ENCODE measurements at places on chromosomes 13 and 19.

DNA sequence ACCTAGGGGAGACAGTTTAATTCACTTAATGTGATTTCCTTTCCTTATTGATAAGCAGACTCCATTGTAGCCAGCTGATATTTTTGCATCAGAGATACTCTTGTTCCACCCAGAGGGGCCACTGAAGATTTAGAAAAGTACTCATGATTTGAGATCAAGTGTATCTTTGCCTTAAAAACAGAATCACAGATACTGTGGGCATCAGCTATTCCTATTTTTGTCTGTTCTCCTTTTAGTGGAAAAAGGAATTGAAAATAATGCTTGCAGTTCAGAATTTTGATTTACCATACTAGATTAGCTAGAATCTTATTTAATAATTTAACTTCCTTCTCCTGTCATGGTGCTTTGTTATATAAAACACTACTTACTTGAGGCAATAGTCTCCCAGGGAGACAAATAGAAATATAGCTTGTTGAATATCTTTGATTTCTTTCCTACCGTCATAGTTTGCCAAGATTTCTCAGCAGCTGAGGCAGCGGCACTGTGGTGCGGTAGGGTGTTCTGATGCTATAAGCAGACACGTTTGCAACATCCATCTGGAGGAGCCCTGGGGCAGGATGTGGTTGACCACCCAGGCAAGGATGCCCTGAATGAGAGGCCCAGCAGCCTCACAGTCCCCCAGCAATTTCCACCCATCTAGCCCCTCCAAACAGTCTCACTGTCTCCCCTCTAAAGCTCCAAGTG lies 47.0 kb upstream of the RAP2A start:
- DNase-seq = no peak

DNA sequence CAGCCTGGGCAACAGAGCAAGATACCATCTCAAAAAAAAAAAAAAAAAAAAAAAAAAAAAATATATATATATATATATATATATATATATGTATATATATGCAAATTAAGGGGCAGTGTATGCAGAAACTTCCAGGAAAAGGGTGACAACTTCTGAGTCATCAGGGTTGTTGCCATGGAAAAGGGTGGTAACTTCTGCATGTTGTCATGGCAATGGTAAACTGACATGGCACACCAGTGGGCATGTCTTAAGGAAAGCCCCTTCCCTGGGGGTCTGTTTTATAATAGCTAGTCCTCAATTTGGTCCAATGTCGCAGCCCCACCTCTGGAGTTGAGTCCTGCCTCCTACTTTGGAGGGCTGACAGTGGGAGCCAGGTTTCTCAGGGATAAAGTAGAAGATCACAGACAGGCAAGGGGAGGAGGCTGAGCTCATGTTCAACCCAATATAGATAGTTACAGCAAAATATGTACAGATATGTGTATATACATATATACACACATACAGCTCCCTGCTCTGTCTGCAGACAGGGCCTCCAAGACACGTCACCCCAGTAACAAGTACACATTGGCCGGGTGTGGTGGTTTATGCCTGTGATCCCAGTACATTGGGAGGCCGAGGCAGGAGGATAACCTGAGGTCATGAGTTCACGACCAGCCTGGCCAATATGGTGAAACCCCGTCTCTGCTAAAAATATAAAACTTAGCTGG lies 7.2 kb upstream of the FCHO1 start:
- no peak for DNase-seq

GRCh38 chr13:111638233-111638632 lies 317.8 kb downstream of the TEX29 start:
- no peak for DNase-seq

GRCh38 chr13:71240911-71241310 lies 626.1 kb downstream of the DACH1 start:
- DNase-seq = no peak

GRCh38 chr19:32692727-32693061 lies 1.1 kb downstream of the NUDT19 start:
- peak; percentile 21 for DNase-seq

DNA sequence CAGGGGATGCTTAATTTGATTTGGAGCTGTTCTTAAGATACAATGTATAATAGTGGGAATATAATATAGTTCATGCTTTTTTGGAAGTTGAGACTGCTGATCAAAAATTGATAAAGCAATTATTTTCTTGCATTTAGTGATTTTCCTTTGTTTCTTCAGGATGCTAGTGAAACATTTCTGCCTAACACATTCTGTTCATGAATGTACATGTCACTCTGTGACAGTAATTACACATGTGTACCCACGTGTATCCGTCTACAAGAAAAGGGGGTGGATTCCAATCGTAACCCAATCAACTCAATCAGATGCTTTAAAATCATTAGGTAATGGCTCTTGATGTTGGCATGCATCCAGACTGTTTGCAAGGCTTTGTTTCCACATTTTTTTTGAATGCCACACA lies 5.0 kb upstream of the FRY start:
- no peak for DNase-seq

GRCh38 chr13:97621631-97622030 lies 187.7 kb downstream of the RAP2A start:
- no peak for DNase-seq

- peak; percentile 41 for DNase-seq
These were observed 71.2 kb upstream of the GTF3A start for GRCh38 chr13:27353166-27353583.

DNA sequence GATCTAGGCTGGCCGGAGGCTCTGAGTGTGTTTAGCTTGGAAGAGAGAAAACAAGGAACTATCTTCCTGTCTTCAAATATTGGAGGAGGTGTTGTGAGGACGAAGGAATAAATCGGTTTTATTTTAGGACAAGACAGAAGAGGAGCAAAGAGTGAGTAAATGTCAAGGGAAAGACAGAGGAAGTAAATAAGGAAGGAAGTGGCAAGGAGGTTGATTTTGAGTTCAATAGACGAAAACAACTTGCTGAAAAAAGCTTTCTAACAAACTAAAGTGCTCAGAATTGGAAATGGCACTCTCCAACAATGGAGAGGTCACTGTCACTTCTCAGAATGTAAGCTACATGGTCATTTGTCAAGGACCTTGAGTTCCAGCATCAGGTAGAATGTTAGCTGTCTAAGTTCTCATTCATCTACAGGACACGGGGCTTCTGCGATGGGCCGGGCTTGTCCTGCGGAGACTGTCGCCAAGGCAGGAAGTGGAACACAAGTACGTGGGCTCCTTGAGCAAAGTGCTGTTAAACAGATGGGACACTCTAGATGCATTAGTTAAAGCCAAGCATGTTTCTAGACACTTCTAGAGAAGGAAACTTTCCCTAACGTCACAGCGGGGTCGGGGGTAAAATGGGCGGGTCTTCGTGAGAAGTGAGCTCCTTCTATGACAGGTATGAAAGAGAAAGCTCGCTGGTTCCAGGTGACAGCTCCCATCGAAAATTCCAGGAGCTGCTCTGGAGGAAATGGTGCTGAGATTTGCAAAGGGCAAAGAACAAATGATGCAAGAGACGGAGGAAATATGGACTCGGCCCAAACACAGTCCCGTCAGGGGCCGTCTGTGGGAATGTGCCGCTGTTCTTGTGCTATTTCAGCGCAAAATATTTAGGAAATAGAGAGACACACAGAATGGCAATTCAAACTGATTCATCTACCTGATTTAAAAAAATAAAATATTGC lies 103.9 kb upstream of the UBL3 start:
- DNase-seq = peak; percentile 54

DNA sequence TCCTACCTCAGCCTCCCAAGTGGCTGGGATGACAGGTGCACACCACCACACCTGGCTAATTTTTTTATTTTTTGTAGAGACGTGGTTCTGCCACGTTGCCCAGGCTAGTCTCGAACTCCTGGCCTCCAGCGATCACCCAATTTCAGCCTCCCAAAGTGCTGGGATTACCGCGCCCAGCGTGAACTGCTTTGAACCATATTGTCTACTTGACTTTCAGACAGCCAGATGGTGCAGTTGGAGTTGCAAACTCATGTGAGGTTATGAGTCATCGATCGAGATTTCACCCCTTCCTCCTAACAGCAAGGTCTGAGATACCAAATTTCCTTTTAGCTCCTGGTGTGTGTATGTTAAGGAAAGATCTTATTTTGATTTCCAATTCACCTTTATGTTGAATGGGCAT lies 2.7 kb downstream of the SLC27A1 start:
- DNase-seq = no peak

DNA sequence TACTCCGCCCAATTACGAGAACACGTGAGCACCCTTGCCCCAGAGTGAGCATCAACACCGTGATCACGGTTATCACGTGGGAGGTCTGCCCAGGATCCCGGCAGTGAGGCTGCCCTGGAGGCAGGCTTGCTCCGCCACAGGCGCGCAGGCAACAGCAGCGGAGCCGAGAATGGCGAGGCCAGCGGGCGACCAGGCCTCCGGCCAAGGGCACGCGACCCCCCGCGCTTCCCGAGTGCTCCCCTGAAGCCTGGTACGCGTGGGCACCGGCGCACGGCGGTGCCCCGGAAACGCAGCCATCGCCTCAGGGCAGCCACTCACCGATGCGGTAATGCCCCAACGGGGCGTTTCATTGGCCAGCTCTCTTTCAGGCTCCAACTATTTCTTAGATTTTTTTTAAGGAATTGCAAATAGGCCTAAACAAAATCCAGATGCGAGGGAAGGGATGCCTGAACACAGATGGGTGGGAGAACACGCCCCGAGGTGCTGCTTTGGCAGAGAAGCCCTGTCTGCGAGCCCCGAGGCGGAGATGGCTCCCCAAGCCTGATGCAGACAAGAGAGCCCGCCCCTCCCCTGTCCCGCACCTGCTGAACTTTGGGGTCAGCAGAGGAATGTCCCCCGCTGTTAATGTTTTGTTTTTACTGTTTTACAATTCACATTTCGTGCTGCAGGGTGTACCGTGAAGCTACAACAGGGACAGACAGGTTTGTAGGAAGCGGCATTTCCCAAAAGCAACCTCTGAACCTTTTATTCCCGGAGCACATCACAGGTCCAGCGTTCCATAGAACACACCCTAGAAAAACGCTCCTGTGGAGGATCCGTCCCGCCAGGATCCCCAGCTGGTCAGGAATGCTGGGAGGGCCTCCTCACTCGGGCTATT lies 132.7 kb downstream of the ZDHHC20 start:
- DNase-seq = no peak

- DNase-seq = no peak
These were observed 445.4 kb downstream of the MYO16 start for GRCh38 chr13:109074853-109075252.

DNA sequence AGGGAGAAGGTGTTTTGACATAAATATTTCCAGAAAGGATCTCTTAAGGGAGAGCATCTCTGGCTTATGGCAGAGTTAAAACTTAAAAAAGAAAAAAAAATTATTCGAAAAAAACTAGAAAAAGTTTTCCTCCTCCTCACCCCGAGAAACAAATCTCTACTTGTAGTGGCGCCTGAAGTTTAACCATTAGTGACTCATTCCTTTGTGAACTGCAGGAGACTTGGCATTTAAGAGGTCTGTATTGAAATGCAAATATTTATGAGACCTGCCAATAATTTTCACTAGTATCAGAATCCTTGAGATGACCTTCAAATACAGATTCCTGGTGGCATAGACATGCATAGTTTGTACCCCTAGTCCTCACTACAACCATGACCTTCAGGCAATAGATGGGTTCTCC lies 64.9 kb upstream of the MED4 start:
- DNase-seq = no peak

- DNase-seq = no peak
These were observed at the start of gene TEAD2 for GRCh38 chr19:49362048-49362928. Gene TEAD2, minus strand, starts transcription at chr19:49362416. Its CDS starts 2,341 bp downstream, at chr19:49360075.

DNA sequence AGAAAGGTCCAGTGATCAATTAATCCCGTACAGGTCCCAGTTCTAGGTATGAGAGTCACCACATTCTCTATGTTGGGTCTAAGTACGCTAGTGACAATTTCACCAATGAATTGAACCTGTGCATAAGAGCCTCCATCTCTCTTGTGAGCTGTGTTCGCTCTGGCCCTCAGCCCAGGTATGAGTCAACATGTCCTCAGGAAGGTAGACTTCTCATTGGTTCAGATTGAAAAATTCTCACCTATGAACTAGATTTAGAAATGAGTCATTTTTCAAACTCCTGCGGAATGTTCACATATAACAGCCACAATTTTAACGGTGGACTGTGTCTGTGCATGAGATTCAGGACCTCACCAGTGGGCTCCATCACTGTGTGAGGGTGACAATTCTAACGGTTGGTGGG lies 12.7 kb upstream of the ZNF43 start:
- no peak for DNase-seq

All from activated CD4-positive, alpha-beta T cell treated with anti-CD3 and anti-CD28 coated beads, Interleukin-2, amount 50 U/mL, for 48 hours (primary cell).